ENCODE measurements at places on chromosomes 2 and 18.

DNA sequence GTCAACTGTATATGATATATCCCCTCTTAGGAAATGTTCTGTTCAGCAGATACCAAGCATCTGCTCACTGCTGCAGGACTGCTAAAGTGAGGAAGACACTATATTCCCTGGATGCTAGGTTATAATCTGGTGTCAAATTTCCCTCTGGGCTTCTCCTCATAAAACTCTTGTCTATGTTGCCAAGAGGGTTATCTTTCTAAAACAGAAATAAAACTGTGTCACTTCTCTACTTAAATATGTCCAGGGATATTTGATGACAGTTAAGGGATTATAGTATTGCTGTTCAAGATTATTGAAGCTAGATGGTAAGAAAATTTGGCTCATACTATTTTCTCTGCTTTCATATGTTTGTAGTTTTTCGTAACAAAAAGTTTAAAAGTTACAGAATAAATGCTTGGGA is 30.5 kb upstream of the SNRNP27 start:
- DNase-seq: no peak

GRCh38 chr2:66579186-66580126 is 144.5 kb downstream of the MEIS1 start:
- DNase-seq: no peak

DNA sequence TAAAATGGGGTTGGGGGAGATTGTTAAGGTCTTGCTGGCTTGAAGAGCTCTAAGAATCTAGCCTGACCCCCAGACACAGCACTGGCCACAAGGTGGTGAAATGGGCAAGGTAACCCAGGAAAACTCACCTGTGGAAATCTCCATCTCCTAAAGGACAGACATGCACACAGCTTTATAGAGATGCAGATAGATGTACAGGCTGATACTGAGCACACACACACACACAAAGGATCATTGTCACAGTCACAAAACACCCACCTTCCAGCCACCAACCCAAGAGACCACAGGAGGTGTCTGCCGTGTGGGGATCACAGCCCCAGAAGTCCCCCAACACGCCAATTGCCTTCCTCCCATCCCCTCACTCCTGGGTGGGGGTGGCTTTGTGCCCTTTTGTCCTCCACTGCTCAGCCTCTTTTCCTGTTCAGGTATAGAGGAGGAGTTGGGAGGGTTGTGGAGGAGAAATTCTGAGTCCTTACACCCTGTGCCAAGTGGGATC is 3.2 kb upstream of the CYP26B1 start:
- no peak for DNase-seq

- DNase-seq: no peak
Measured at GRCh38 chr2:176136374-176137251, 7.1 kb downstream of the HOXD8 start.

GRCh38 chr2:192007581-192008228 is 160.8 kb upstream of the CAVIN2 start:
- no peak for DNase-seq

DNA sequence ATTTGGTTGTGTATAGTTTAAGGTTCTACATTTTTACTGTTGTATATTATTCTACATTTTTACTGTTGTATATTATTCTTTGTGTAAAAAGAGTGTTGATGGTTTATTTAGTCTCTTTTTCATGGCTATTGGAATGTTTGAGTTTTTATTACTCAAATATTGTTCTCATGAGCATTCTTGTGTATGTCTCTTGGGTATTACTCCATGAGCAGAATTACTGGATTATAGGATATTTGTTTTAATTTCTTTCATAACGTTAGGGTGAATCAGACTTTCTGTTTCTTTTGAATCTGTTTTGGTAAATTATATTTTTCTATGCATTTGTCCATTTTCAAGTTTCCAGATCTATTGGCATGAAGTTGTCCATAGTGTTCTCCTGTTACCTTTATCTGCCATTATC is 111.6 kb downstream of the DYNAP start:
- DNase-seq: no peak

DNA sequence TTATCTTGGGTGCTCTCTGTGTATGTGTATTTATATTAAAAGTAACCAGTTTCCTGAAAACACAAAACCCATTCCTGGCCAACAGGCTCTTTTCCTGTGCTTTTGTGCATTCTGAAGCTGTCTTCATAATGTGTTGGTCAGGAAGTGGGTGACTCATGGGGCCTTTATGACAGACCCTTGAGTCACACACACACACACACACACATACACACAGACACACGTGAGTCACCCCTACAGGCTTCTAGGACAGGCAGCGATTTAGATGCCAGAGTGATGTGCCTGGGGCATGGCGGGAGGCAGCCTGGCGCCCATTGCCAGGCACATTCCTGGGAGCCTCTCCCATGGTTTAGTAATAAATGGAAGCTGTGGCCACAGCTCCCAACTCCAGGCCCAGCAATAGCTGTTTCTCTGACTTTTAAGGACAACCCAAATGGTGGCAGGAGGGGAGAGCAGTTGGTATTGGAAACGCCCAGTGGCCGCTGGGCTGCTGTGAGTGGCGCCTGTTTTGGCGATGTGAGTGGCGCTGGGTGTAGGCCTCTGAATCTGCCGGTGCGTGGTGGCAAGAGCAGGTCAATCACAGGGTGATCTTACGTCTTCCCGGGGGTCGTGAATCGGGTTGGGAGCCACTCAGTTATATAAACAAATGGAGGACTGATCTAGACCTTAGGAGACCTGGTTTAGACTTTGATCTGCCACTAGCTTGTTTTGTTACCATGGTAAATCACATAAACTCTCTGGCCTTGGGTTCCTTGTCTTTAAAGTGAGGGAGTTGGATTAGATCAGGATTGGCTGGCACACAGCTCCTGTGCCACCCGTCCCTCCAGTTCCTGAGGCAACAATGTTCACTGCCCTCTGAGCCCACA is 150.7 kb upstream of the DLX2 start:
- peak; percentile 14 for DNase-seq

DNA sequence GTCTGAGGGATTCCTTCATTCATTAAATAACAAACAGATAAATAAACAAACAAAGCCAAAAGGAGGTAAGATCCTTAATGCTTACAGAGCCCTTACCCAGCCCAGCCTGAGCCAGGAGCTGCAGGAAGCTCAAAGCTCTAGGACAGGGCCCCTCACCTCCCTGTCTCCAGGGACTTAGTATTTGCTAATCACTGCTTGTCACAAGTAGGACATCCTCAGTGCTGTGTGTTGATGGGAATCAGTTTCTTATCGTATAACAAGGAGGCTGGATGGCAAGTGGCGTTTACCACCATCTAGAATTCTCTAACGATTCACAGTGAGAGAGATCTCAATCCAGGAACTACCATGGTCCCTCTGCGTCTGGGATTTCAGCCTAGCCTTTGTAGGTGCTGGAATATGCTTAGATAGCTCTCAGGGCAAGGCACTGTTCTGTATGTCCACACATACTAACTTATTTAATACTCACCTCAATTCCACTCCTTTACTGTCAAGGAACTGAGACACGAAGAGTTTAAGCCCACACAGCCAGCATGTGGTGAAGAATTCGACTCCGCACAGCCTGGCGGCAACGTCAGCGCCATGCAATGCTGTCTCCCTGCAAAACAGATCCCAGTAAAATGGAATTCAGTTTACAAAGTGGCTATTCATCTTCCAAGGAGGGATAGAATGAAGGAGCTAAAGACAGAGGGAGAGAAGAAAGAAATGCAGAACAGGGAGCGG is 164.8 kb downstream of the MYCN start:
- no peak for DNase-seq

GRCh38 chr18:2916184-2916583 is 69.4 kb downstream of the EMILIN2 start:
- DNase-seq: no peak

- DNase-seq: peak; percentile 77
Measured at GRCh38 chr2:107809835-107810234, 16.9 kb upstream of the RGPD4 start.

DNA sequence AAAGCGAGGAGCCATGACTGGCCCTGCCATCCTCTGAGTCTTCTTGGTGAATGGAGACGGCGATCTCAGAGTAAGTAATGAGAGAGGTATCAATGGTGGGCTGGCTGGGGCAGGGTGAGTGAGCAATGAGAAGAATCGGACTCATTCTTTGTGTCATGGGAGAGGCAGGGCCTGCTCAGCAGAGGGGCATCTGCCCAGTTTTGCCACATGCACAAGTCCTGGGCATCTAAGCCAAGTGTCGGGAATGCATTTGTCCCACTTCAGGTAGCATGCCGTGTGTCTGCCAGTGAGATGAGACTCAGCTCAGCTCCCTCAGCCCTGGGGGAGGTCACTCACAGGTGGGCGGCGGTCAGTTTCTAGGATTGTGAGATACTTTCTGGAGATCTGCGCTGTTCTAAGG is 791.0 kb upstream of the RAB6C start:
- DNase-seq: no peak

DNA sequence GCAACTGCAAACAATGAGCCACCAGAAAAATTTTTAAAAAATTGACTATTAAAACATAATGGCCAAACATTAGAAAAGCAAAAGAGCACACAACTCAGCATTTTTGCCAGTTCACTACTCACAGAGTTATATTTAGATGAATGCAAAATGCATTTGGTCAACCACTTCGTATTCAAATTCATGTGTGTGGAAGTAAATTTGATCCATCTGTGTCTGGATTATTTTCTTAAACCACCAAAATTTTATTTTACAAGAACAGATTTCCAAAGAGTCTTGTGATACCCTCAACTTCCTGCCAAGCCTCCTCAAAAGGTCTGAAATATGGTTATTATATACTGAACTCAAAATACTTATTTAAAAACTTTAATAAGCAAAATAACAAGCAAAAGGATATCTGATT is 57.4 kb downstream of the PPP1R1C start:
- no peak for DNase-seq

GRCh38 chr2:216650626-216651257 is 17.5 kb downstream of the IGFBP2 start:
- DNase-seq: no peak

DNA sequence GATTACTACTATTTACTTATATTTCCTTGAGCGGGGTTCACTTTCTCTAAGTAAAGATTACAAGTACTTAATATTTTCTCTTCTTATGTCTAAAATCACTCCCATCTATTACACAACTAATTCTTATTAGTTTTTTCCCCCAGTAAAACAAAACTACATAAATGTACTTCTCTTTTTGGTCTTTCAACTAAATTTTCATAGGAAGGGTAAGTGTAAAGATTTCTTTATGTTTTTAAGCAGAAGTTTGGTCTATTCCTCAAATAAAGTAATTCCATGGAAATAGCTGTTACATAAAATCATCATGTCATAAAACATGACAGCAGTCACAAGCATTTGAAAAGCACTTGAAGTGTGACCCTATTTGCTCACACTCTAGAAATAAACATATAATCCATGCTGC is 249.0 kb downstream of the ZEB2 start:
- no peak for DNase-seq

DNA sequence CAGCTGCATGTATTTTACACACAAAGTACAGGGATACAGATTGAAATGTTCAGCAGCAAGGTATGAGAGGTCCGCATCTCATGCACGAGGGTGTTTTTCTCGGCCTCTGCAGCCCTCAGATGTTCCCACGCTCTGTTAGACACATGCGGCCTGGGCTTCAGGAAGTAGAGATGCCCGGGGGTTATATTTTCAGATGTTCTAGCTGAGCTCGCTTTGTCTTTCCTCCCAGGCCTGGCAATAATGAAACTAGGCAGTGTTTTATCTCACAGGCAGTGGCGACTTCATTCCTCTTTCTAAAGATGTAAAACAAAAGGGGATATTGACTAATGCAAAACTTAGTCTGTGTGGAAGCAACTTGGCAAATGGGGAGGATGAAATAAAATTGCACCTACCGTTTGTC is 190.7 kb downstream of the GBX2 start:
- no peak for DNase-seq

- no peak for DNase-seq
Measured at GRCh38 chr2:220476877-220477276, 849.4 kb downstream of the SLC4A3 start.

- DNase-seq: no peak
Measured at GRCh38 chr2:71544919-71545571, 91.7 kb downstream of the DYSF start.

DNA sequence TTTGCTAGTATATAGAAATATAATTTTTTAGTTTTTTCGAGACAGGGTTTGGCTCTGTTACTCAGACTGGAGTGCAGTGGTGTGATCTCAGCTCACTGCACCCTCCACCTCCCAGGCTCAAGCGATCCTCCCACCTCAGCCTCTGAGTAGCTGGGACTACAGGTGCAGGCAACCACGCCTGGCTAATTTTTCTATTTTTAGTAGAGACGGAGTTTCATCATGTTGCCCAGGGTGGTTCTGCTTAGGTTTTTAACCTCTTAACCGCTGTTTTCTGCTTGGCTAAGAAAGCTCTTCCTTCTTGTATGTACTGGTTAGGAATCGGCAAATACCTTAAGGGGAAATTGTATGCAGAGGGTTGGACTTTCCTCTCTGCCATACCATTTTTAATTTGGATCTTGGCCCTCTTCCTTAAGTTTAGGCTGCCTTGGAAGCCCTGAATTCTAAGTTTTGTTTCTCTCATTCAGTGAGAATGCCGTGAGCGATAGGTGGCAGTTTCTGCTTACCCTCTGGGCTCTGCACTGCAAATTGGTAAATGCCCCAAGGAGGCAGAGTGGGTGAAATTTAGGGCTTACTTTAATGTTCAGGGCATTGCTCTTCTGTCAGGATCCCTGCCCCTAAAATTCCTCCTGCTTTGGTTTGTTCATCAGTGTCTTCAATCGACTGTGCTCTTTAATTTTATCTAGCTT is 32.3 kb downstream of the EML6 start:
- no peak for DNase-seq

DNA sequence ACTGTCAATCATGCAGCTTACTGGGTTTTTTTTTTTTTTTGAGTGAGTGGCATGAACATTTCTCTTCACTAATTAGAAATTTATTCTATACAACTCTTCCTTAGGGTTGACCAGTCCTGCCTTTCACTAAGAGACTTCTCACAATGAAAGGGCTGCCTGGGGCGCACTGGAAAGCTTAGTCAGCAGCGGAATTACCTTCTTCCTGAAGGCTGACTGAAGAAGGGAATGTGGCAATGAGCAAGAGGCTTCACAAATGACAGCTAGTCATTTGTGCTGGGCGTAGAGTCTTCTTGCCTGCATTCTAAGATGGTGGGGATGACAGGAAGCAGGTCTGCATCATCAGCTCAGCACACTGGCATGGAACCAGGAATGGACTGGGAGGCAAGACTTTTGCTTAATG is 15.6 kb upstream of the SCN3A start:
- no peak for DNase-seq

GRCh38 chr2:216911886-216912285 is 52.0 kb upstream of the TNP1 start:
- DNase-seq: no peak

- no peak for DNase-seq
Measured at GRCh38 chr2:239310401-239311061, 90.3 kb downstream of the HDAC4 start.

DNA sequence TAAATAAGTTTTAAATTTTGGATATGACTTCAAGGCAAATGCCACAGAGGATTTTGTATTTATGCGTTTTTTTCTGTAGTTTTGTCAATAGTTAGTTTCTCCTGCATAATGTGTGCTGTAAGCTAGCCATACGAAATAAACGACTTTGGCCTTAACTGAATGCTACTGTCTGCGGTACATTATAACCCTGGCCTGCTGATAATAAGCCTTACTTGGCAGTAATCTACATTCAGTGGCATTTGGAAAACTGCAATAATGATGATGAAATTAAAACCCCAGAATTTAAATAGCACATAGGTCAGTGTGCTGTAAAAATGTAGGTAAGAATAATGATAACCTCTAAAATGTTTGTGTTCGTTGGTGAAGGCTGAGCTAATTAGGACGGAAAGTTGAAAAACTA is 88.8 kb downstream of the LRP1B start:
- DNase-seq: no peak

- DNase-seq: no peak
Measured at GRCh38 chr2:203858176-203858575, 9.4 kb upstream of the CTLA4 start.

GRCh38 chr2:169808221-169808620 is 9.6 kb downstream of the SSB start:
- DNase-seq: no peak

All from NCI-H1436 treated with DMSO at 0.1 percent for 48 hours (cell line).